ENCODE measurements at places on chromosomes 7 and 10.
A peak's percentile ranks its signal among the peaks of the same experiment; 100 is the strongest.

DNA sequence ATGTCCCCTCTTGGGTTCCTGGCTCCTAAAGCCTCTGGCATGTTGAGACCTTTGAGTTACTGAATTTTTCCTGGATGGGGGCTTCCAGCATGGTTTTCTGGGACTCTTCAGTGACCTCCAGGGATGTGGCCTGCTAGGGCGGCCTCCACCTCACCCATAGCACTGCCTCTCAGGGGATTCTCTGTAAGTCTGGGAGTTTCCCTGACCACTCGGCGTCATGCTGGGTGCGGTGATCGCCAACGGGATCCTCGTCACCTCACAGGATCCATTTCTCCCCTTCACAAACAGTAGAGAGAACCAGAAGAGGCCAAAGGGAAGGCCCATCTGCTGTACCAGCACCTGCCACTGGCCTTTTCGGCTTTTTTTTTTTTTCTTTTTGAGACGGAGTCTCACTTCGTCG lies 84.3 kb downstream of the NPTX2 start:
- DNase-seq, result no peak

- no peak for DNase-seq
Observed at GRCh38 chr7:618539-619367, 99.1 kb upstream of the PDGFA start.

GRCh38 chr7:94042381-94042780 lies 38.2 kb upstream of the BET1 start:
- DNase-seq, result no peak

GRCh38 chr10:23203369-23204325 lies 11.5 kb downstream of the PTF1A start:
- no peak for DNase-seq

GRCh38 chr7:64509583-64509982 lies 53.3 kb downstream of the ZNF680 start:
- DNase-seq, result no peak

- DNase-seq, result no peak
Observed at GRCh38 chr7:112120696-112121217, 85.4 kb downstream of the DOCK4 start.

- no peak for DNase-seq
Observed at GRCh38 chr7:111400088-111400487, 162.2 kb downstream of the IMMP2L start.

DNA sequence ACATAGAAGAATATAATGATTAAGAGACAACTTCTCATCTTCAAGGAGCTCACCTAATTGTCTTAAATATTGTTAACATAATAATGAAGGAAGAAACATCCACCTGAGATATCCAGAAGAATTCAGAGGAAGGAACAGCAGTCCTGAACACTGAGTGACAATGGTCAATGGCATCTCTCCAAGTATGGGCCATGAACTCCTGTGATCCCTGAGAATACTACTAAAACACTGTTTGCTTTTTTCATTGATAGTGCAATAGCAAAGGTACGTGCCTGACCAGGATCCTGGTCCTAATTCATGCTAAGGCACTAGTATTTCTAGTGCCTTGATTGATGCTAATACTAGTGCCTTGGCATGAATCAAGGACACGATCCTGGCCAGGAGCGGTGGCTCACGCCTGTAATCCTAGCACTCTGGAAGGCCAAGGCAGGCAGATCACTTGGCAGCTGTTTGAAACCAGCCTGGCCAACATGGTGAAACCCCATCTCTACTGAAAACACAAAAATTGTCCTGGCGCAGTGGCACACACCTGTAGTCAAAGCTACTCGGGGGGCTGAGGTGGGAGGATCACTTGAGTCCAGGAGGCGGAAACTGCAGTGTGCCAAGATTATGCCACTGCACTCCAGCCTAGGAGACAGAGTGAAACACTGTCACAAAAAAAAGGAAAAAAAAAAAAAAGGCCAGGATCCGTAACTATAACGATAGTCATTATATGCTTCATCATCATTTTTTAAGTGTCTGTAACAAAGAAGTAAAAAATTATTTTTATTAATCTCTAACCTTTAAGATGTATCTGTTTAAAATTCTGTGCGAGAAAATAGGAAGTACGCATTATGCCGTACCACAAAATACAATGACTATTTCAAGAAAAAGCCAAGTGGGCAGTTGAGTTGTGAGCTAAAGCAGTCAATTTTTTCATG lies 49.1 kb downstream of the SRPK2 start:
- DNase-seq, result no peak

DNA sequence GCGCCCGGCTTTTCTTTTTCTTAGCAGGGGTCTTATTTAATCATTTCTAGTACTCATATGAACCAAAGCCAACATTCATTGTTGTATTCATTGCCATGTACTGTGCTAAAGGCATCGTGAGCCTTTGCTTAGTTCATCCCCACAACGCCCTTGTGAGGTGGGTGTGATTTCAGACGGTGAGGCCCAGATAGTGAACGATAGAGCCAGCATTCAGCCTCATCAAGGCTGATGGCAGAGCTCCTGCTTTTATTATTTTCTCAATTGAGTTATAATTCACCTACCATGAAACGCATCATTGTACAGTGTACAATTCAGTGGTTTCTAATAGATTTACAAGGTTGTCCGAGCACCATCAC lies 50.1 kb downstream of the HK1 start:
- no peak for DNase-seq

GRCh38 chr10:112775381-112775780 lies 174.7 kb upstream of the TCF7L2 start:
- no peak for DNase-seq

- DNase-seq, result no peak
Observed at GRCh38 chr7:26208040-26208439, 6.5 kb downstream of the CBX3 start.

DNA sequence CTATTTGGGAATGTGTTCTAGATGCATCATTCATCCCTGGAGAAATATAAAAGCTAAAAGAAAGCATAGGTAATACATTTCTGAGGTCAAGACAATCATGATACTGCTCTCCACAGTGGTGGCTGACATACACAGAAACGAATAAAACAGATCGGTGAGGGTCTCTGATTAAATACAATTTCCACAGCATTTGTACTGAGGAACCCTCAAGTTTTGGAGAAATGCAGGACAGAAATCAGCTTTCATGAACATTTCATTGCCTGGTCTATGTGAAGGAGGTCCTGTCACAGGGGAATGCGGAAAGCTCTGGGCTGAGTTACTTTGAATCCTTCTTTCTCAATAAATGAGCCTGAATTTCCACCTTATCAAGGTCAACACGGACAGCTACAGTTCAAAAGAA lies 67.9 kb upstream of the ITGB1 start:
- no peak for DNase-seq

DNA sequence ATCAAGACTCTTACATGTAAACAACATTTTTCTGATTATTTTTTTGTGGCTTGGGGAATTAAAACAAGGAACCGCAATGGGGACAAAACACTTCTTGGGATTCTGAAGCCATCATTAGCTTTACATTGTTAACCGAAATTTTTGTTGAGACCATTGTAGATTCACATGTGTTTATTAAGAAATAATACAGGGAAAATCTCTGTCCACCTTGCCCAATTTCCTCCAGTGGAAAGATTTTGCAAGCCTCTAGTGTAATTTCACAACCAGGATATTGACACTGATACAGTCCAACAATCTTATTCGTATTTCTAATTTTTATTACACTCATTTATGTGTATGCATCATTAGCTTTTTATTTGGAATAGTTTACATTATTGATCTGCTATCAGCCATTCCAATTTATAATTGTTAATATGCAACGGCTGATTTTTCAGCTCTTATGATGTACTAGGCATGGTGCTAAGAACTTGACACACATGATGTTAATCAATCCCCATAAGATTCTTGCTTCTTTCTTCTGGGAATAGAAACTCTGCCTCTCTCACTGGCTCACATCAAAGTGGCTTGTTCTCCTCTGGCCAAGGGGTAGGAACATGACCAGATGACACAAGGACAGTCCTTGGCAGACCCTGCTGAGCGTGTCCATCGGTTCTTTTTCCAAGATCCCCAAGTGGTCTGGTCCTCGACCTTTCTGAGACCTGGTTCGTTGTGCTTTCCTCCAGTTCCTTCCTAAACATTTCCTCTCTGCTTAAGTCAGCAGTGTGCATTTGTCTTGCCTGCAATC lies 137.6 kb downstream of the ADAM12 start:
- DNase-seq, result no peak

- DNase-seq, result peak; percentile 2
Observed at GRCh38 chr10:83680470-83680891, 458.8 kb upstream of the GHITM start.

- DNase-seq, result no peak
Observed at GRCh38 chr7:121259826-121260225, 69.0 kb upstream of the WNT16 start.

- DNase-seq, result no peak
Observed at GRCh38 chr10:113230011-113230610, 280.1 kb downstream of the TCF7L2 start.

DNA sequence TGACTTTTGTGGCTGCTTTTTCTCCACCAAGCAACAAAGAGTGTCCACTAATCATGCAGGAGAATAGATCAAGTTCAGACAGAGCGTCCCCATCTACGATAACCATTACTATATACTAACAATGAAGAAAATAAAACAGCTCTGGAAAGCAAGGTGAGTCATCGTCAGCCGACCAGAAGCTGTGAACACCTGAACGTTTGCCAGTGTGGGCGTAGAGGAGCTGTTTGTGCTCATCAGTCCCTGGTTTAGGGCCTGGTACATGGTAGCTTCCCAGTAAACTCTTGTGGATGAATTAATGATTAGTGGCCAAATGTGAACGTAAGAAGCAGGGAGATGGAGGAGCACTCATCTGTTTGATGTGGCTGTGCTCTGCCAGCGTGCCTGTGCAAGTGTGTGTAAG lies 180.7 kb downstream of the EVX1 start:
- DNase-seq, result no peak

DNA sequence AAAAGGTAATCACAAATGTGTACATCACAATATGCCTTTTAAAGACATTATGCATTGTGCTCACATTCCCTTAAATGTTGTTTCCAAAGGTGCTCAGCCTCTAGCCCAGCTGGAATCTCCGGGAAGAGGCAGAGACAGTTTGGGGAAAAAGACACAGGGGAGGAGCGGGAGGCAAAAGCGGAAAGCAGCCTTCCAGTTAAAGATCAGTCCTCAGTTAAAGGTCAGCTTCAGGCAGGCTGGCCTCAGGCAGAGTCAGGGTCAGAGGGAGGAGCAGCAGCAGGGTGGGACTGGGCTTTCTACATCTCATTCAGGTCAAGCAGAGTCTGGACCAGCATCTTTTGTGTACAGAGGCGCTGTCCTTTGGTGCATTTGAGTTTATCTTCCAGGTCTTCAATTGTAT lies 18.6 kb downstream of the ST7 start:
- DNase-seq, result no peak

- no peak for DNase-seq
Observed at GRCh38 chr10:104339469-104340110, 1.3 kb upstream of the ITPRIP start.
